Mesothelial cell of epicardium (in vitro differentiated cells): ENCODE measurements at places on chromosomes 2 and 18.
A peak's percentile ranks its signal among the peaks of the same experiment; 100 is the strongest.

DNA sequence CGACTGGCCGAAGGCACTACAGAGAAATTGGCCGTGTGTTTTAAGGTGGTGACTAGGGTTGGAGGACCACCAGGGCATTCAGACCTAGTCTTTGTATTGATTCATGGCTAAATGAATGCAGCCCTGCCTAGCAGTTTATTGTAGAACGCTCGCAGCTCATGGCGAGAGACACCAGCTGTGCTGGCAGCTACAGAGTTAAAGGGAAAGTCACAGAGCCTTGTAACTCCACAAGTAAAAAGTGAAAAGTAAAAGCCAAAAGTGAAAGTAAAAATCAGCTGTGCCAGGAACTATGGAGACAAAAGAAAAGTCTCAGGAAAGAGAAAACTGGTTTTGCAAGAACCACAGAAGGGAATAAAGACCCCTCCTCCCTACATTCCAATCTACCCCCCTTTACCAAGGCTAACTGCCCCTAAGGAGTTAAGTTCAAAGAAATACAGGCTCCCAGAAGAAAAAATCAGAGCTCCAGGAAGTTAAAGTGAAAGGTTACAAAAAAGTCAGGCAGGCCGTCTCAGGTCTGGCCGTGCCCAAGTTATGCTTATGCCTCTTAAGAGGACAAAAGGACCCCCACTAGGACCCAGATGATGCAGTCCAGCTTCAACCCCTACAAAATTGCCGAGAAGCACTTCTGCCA is 46.4 kb upstream of the SELENOI start:
- no peak overlapping the region for H3K27ac ChIP-seq
- DNase-seq = no peak
- peaks cover 12% of the 10 kb centered on the region for H3K4me1 ChIP-seq

DNA sequence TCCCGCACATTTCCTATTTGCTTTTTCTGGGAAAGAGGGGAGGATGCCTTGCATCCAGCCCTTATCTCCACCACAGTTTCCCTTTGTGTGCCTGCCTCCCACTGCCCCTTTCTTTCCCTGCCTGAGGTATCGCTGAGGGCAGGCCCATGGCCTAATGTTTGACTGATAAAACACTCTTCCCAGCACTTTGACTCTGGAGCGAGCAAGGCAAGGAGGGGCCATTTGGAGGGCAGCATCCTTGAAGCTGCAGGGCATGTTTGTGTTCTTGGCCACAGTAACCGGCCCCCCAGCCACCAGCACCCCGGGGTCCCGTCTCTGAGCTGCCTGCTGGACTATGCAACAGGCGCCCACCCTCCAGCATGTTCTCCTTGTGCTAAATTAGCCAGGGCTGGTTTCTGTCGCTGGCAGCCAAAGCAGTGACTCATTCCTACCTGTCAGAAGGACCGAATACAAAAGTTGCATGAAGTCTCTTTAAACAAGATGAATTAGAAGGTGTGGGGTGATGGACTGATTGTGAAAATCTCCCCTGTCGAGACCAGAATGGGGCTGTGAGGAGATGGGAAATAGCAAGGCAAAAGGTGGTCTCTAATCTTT is 50.7 kb downstream of the BCL2L11 start:
- H3K27me3 ChIP-seq = peaks cover 4% of the 10 kb centered on the region
- H3K36me3 ChIP-seq = peaks cover 4% of the 10 kb centered on the region
- DNase-seq = no peak
- no peak overlapping the region for H3K4me3 ChIP-seq

GRCh38 chr2:231965102-231965501 is 3.6 kb downstream of the DIS3L2 start:
- peaks cover 18% of the 10 kb centered on the region for H3K4me1 ChIP-seq
- H3K27ac ChIP-seq = no peak overlapping the region
- no peak overlapping the region for H3K4me3 ChIP-seq
- DNase-seq = no peak

GRCh38 chr18:7812431-7813063 is 245.4 kb downstream of the PTPRM start:
- H3K4me3 ChIP-seq = no peak overlapping the region
- H3K4me1 ChIP-seq = peaks cover 38% of the 10 kb centered on the region
- H3K27ac ChIP-seq = peak overlapping the region; percentile 82
- peaks cover 22% of the 10 kb centered on the region for H3K36me3 ChIP-seq
